ENCODE measurements at places on chromosomes 4 and X. TPM values are rescaled to one million over a fixed set of nuclear protein-coding genes. Genes with fewer than 3 reads are reported as not detected.

The RXFP1 gene
- total RNA-seq = not detected

The NAP1L2 gene
- total RNA-seq = 0.95 TPM

The COX7B2 gene
- total RNA-seq = not detected

The RTL5 gene
- 0.33 TPM for total RNA-seq

The SMIM10L2A gene
- total RNA-seq = 0.95 TPM

The SLC16A2 gene
- 0.43 TPM for total RNA-seq

The KLHL4 gene
- total RNA-seq = 126 TPM

The ZDHHC15 gene
- total RNA-seq = not detected

The SUPT20HL1 gene
- not detected for total RNA-seq

The XPNPEP2 gene
- not detected for total RNA-seq

The TBC1D8B gene
- total RNA-seq = 3.7 TPM

The NCAPG gene
- total RNA-seq = 4.3 TPM

The GYPA gene
- total RNA-seq = not detected

The FAM133A gene
- not detected for total RNA-seq

The WNK3 gene
- 0.26 TPM for total RNA-seq

The IGSF1 gene
- total RNA-seq = under 0.01 TPM
